ENCODE measurements at places on chromosomes 7 and 10.

- DNase-seq = no peak
These were observed 21.0 kb upstream of the MYL7 start for GRCh38 chr7:44162179-44162578.

- DNase-seq = no peak
These were observed 61.7 kb upstream of the TMEM248 start for GRCh38 chr7:66859339-66859738.

DNA sequence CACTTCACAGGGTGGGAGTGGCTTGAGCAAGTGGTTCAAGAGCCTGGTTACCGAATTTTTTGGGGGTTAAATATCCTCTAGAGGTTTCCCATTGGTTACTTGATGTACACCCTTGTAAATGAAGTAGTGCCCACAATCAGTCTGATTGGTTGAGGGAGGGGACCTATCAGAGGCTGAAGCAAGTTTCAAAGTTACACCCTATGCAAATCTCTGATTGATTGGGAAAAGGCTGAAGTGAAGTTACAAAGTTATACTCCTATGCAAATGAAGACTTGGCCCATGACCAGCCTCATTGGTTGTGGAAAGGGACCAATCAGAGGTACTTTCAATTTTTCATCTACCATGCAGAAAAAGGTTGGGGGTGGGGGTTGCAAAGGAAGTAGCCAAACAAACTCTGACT is 34.7 kb downstream of the UBE2D4 start:
- no peak for DNase-seq

GRCh38 chr7:22546769-22547168 is 46.8 kb upstream of the STEAP1B start:
- no peak for DNase-seq

DNA sequence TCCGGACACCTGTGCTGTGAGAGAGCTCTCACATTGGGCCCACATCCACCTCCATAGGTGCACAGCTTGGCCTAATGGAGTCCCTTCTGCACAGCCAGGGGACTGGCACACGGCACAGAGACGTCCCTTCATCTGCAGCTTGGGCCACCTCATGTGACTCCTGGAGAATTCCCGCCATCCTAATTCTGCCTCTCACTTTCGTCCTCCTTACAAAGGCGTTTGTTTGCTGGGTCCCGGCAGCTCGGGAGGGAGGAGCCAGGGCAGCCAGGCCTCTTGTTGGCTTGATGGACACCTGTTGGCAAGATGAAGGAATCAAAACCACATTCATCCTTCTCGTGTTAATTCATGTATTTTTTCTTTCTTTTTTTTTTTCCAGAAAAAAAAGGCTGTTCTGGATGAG is 30.7 kb upstream of the TTYH3 start:
- DNase-seq = no peak

GRCh38 chr10:86961481-86962091 is 3.2 kb downstream of the SNCG start:
- no peak for DNase-seq

- DNase-seq = no peak
These were observed 33.0 kb upstream of the AGR3 start for GRCh38 chr7:16914771-16915170.

DNA sequence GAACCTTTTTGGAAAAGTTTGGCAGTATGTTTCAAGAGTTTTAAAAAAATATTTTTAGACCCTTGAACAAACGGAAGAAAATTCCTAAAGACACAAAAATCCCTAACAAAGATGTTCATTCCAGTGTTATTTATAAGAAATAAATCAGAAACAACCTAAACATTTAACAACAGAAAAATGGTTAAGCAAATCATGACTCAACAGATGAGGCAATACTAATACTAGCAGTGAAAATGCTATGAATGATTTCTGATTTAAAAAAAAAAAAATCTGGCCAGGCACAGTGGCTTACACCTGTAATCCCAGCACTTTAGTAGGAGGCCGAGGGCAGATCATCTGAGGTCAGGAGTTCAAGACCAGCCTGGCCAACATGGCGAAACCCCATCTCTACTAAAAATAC is 61.0 kb downstream of the ARHGAP12 start:
- no peak for DNase-seq

- DNase-seq = no peak
These were observed 784.4 kb upstream of the CELF2 start for GRCh38 chr10:10233229-10233628.

- DNase-seq = no peak
These were observed 160.7 kb downstream of the LRRTM3 start for GRCh38 chr10:67086327-67087134.

GRCh38 chr7:148204639-148205304 is 385.8 kb upstream of the C7orf33 start:
- DNase-seq = no peak

DNA sequence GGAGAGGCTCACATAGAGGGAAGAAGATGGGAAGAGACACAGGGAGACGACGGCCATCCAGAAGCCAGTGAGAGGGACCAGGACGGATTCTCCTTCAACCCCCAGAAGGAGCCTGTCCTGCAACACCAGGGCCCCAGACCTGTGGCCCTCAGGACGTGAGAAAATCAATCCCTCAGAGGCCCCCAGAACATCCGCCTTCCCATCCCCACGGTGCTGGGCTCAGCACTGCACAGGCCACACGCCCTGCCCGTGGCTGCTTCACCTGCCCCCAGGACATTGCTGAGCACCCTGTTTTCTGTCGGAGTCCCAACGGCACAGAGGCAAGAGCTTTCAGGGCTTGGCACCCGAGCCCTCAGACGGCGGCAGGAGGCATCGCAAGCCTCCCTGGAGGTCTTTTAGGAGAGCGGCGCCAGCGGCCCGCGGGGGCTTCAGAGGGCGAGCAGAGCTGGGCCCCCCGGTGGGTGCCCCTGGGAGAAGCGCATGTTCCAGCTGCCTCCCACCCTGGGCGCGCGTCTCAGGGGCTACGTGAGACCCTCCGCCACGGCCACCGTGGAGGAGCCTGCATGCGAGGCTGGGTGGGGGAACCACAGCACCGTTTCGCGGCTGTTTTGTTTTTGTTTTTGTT is 42.8 kb downstream of the PDGFA start:
- DNase-seq = no peak

GRCh38 chr7:158055726-158056510 is 531.7 kb downstream of the PTPRN2 start:
- no peak for DNase-seq

DNA sequence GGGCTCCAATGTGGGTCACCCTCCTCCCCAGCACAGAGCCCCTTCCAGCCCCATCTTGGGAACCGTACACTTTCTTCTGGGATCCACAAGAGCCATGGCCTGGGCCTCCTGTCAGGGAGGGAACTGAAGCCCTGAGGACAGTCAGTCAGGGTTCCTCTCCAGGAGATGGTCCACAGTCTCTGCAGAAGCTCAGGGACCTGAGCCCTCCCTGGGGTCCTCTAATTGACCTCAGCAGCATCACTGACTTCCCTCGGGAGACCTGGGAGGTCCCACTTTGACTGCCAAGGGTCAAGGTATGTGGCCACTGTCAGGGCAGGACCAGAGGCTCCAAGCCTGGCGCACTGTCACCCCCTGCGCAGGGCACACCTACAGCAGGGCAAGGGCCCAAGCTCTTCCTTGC is 32.3 kb downstream of the NOD1 start:
- DNase-seq = no peak

- DNase-seq = no peak
These were observed 365.1 kb upstream of the NFE2L3 start for GRCh38 chr7:25786936-25787335.

- DNase-seq = peak; percentile 37
These were observed 6.6 kb upstream of the CALML3 start for GRCh38 chr10:5518143-5518542.

DNA sequence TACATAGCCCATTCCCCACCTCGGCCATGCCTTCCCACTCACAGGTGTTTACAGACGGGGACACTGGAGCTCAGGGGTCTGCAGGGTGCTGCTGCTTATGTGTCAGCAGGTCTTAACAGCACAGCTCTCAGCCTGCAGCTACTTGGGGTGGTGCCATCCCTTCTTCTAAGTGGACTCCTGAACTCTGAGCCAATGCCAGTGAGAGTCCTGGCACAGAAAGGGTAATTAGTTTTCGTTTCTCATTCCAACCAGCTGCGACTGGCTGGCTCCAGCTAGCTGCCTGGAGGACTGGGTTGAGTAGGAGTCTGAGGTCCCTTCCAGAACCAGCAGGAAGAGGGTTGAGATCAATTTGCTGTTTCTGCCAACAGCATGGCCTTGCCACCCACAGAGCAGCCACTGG is 88.3 kb upstream of the AGK start:
- no peak for DNase-seq

- DNase-seq = no peak
These were observed 30.1 kb downstream of the BTAF1 start for GRCh38 chr10:91953600-91954160.

DNA sequence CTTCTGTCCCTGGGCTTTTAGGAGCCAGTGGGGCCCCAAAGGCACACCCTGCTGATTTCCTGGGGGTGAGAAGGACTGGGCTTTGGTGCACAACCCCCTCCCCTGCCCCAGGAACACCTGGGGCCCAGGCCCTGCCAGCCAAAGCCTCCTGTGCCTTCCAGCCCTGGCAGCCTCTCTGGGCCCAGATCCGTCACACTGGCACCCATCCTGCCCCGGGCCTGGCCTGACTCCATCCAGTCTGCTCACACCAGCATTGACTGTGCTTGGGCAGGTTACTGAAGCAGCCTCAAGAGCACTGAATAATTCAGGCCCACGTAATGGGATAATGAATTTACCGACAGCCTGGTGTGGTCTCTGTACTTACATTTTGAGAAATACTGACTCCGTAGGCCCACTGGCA is 12.0 kb upstream of the COMTD1 start:
- no peak for DNase-seq

DNA sequence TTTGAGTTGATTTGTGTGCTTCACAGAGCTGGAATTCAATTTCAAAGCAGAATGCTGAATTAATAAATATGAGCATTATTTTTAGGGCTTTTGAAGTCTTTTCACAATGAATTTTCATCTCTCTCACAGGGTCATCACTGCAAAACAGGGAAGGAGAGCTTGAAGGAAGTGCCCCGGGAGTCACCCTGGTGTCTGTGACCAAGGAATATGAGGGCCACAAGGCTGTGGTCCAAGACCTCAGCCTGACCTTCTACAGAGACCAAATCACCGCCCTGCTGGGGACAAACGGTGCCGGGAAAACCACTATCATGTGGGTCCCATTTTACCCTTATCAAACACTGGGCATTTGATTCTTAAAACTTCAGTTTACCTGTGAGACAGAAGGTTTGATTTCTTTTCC is 217.7 kb downstream of the ABCA13 start:
- DNase-seq = no peak

GRCh38 chr7:4345004-4345403 is 337.1 kb upstream of the FOXK1 start:
- no peak for DNase-seq

DNA sequence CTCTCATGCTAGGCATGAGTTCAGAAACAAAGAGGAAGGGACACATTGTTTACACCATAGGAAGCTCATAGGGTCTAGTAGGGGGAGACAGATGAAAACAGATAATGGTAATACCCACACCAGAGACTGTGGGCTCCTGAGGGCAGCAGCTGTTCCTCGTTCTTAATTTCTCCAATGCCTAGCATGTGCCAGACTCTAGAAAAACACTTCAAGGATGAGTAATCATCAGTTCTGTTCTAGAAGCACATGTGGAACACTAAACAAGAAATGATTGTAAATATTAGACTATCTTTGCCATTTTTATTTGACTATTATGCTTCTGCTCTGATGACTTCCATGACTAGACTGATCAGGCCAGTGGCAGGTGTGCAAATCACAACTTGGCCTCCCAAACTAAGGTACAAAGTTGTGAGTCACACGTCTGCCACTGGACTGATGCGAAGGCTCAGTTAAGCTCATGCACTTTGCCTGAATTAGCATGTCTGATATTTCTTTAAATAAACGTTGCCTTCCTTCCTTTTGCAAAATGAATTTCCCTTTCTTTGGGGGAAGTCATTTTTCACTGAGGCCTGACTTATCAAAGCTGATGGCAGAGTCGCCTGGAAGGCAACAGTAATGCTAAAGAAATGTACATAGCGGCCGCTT is 89.2 kb upstream of the FGL2 start:
- DNase-seq = peak; percentile 20

- DNase-seq = no peak
These were observed 43.6 kb upstream of the TNPO3 start for GRCh38 chr7:129098409-129099084.

DNA sequence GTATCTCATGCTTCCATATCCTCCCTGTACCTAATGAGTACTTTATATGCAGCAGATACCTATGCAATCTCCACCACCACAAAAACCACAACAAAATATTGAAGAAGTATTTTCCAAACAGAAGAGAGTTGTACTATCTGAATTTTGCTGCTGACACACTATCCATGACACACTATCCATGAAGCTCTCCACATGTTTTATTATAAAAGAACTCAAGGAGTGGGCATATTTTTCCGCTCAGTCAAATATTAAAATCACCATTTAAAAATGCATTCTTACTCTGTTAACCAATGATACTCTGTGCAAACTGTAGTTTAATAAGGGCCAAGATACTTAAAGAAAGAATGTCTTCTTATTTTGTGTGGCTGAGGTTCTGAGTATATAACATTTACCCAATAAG is 2.8 kb downstream of the BET1 start:
- no peak for DNase-seq

GRCh38 chr7:7563269-7563668 is 3.4 kb upstream of the MIOS start:
- no peak for DNase-seq

GRCh38 chr10:84317174-84317573 is 11.2 kb upstream of the CCSER2 start:
- DNase-seq = no peak

GRCh38 chr7:83672157-83672556 is 23.2 kb upstream of the SEMA3E start:
- DNase-seq = no peak
